ENCODE measurements at places on chromosomes 6 and 20.

- DNase-seq: no peak
Measured at GRCh38 chr6:156647991-156648390, 129.2 kb upstream of the ARID1B start.

DNA sequence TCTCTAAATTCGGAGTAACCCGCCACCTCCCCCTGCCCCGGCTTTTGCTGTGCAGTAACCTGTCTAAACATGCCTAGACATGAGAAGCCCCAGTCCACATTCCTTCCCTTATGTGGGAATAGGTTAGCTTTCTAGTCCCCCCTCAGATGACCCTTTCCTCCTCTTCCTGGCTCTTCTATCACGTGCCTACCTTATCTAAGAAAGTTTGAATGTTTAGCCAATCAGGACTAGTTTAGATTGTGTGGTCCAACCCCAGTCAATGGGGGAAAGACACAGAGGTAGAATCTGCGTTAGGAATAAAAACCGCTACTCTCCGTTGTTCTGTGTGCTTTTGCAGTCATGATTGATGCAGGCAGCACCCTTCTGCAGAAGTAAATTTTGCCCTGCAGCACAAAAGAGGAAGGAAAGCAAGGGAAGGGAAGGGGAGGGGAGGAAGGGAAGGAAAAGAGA is 69.0 kb upstream of the CD93 start:
- DNase-seq: no peak

DNA sequence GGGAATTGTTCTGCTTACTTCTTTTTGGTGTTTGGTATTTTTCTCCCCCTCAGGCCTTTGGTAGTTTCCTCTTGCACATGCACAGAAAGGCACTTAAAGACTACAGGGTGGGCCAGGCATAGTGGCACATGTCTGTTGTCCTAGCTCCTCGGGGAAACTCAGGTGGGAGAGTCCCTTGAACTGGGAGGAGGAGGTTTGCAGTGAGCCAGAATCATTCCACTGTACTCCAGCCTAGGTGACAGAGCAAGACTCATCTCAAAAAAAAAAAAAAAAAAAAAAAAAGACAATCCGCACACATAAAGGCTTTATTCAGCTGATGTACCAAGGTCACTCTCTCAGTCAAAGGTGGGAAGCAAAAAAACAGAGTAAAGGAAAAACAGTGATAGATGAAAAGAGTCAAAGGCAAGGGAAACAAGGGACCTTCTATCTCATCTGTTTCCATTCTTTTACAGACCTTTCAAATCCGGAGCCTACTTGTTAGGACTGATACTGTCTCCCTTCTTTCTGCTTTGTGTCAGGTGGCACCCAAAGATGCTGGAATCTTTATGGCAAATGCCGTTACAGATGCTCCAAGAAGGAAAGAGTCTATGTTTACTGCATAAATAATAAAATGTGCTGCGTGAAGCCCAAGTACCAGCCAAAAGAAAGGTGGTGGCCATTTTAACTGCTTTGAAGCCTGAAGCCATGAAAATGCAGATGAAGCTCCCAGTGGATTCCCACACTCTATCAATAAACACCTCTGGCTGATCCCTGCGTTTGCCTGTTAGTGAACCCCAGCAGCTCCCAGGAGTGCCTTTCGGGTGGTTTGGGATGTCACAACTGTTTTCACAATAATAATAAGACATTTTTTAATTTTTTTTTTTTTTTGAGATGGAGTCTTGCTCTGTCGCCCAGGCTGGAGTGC is 9.3 kb downstream of the DEFB123 start:
- DNase-seq: no peak

DNA sequence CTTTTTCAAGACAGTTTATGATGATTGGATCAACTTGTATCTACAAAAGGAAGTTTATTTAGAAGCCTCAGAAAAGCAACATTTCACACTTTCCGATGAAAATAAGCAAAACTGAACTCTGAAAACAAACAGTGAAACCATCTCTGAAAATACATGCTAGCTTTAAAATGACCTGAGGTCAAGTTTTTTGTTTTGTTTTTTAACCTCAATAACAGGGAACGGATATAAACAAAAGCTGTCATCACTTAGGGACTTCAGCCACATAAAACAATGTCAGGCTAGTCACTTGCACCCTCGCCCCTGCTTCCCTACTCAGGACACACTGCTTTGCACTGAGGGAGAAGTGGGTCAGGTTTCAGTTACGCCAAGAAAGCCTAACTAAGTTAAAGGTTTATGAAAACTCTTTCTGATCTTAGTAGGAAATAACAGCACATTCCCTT is 11.6 kb downstream of the BACH2 start:
- no peak for DNase-seq

- DNase-seq: no peak
Measured at GRCh38 chr6:135329851-135330803, 149.0 kb downstream of the MYB start.

DNA sequence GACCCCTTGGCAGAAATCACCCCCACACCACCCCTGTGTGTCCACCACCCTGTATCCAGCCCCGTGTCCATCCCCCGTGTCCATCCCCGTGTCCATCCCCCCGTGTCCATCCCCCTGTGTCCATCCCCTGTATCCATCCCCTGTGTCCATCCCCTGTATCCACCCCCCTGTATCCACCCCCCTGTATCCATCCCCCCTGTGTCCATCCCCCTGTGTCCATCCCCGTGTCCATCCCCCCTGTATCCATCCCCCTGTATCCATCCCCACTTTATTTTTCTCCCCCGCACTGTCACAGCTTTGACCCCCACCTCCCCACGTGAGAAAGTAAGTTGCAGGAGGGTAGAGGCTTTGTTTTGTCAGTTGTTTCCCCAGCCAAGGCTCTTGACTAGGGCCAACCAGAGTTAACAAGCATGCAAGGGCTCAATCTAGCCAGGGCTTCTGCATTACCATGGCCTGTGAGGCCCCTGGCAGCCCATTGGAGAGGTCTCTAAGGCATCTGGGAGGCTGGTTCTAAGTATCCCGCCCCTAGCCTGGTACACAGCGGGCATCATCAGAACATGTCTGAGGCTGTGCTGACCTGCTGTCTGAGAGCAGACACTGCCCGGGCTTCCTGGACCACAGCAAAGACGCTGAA is 18.1 kb upstream of the SIRPA start:
- DNase-seq: no peak

- DNase-seq: no peak
Measured at GRCh38 chr6:134422426-134423231, 104.7 kb upstream of the SGK1 start.

DNA sequence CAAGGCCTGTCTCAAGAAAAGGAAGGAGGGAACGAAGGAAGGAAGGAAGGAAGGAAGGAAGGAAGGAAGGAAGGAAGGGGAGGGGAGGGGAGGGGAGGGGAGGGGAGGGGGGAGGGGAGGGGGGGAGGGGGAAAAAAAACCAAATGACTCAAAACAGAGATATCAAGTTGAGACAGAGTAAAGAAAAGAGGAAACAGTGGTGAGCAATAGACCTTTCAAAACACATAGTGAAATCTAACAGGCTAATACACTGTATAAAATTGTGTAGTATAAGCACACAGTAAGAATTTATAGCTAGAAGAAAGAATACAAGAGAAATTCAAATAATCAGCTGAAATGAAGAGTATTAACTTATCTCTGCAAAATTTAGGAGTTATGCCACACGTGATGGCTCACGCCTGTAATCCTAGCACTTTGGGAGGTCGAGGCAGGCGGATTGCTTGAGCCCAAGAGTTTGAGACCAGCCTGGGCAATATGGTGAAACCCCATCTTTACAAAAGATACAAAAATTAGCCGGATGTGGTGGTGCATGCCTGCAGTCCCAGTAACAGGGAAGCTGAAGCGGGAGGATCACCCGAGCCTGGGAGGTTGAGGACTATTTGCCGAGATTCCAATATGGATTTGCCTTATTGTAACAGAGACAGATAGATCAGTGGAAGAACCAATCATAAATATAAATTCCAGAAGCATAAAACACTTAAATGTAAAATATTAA is 123.2 kb downstream of the PRND start:
- DNase-seq: no peak

GRCh38 chr6:160129881-160130615 is 8.4 kb downstream of the SLC22A1 start:
- no peak for DNase-seq

DNA sequence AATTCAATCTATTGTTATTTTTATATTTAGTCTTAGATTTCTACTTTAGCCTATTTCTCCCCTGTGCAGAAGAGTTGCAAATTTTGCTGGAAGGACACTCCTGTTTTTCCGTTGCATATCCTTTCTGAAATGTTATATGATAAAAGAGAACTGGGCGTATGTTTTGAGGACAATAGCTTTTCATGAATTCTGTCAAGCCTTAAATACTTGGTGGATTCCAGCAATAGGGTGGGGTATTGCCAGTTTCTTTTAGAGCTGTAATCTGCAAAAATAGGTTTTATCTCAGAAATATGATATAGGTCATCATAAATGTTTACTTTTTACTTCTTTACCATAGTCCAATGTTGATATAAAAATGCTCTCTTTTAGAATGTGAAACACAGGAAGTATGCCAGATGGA is 42.0 kb downstream of the VTA1 start:
- DNase-seq: no peak

GRCh38 chr6:106979435-106979884 is 4.9 kb upstream of the CD24 start:
- DNase-seq: peak; percentile 55

GRCh38 chr6:100388868-100389519 is 75.7 kb downstream of the SIM1 start:
- no peak for DNase-seq

DNA sequence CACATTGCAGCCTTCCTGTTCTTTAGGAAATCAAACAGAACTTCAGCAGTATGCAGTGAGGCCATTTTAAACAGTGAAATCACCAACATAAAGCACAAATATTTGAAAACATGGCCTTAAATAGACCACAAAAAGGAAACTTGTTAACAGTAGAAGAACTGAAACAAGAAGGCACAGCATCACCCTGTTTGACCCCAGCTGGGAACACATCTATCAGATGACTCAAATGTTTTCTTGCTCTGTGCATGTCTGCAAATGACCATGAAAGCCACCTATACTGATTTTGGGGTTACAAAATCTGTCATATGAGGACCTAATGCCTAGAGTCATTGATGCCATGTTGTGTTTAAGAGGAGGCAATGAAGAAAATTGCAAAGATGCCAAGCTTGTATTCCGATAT is 123.8 kb upstream of the ADGRF1 start:
- no peak for DNase-seq

- DNase-seq: no peak
Measured at GRCh38 chr6:123925350-123925749, 121.7 kb downstream of the NKAIN2 start.

DNA sequence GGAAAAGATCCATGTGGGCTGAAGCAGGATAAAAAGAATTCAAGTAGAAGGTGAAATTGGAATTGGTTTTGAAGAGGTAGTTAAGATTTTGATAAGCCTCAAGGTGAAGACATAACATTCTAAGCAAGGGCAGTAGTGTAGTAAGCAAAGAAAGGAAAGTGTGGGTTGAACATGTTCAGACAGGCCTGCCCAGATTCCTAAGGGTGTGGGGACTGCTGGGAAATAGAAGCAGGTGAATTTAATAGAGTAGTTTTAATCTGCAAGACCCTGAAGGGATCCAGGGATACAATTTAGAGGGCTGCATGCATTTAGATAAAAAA is 19.1 kb downstream of the TAB2 start:
- DNase-seq: no peak

GRCh38 chr6:23097566-23097965 is 528.2 kb downstream of the HDGFL1 start:
- DNase-seq: no peak

GRCh38 chr6:52759085-52759484 is 4.2 kb downstream of the GSTA2 start:
- DNase-seq: no peak

DNA sequence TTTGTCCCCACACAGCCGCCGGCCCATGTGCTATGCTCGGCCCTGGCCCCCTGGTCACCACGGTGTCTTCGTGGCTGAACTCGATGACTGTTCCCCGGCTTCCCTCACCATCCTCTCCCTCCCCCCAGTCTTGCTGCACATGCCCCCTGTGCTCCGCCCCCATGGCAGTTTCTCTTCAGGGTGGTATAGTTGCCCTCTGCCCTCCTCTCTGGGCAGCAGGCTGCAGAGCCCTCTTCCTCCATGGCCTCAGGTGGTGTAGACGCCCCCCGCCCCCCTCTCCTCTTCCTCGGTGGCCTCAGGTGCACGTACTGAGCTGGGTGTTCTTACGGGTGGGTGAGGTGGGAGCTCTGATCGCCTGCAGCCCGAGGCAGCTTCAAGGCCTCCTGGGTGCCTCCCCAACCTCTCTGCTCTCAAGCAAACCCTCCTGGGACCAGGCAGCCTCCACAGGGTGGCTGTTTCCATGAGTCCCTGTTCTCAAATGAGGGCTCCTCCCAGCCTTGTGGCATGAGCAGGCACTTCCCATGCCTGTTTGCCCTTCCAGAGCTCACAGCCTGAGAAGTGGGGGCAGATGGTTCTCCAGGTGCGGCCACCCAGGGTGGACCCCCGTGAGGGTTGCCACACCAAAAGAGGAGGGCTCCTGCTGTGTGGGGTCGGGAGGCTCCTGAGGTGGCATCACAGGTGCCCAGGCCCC is 24.8 kb downstream of the COL20A1 start:
- DNase-seq: no peak

DNA sequence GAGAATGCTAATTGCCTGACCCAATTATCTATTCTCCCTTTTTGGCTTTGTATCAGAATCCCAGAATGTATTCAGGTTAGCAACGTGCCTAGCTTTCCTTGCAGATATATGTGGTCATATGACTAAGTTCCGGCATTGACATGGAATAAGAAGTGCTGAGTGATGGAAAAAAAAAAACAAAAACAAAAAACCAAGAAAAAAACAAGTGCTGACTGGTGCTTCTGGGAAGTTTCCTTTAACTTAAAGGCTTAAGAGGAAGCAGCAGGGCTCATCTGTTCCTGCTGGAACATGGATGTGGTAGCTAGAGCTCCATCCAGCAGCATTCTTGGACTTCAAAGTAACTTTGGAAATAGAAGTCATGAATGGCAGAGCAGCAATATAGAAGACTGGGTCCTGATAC is 10.4 kb upstream of the RPF2 start:
- no peak for DNase-seq

DNA sequence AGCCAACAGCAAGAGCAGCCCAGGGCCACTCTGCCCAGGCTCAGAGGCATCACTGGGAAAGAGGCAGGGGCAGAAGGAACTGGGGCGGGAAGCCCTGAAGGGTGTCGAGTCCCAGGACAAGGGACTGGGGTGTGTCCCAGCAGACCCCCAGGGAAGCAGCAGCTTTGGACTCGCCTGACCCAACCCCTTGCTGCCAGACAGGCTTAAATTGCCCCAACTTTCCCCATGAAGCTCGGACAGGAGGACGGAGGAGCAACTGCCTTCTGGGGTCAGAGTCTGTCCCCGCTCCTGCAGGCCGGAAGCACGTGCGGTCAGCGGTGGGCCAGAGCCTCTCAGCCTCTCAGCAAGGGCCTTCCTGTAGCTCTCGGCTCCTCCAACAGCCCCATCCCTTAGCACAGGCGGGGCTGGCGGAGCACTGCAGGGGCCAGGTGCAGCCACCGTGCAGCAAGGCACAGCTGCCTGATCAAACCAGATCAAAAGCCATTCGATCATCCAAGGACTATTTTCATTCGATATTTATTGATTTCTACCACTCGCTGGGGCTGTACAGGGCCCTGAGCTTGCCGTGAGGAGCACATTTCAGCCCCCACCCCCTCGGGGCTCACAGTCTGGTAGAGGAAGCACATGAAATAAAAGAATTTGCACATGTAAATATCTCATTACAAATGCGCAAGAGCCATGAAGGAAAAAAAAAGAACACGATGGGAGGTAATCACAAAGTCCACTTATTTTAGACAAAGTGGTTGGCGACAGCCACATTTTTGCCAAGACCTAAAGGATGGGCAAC is 31.8 kb upstream of the STX16 start:
- DNase-seq: no peak
